ENCODE measurements at places on chromosomes 7 and 10.

DNA sequence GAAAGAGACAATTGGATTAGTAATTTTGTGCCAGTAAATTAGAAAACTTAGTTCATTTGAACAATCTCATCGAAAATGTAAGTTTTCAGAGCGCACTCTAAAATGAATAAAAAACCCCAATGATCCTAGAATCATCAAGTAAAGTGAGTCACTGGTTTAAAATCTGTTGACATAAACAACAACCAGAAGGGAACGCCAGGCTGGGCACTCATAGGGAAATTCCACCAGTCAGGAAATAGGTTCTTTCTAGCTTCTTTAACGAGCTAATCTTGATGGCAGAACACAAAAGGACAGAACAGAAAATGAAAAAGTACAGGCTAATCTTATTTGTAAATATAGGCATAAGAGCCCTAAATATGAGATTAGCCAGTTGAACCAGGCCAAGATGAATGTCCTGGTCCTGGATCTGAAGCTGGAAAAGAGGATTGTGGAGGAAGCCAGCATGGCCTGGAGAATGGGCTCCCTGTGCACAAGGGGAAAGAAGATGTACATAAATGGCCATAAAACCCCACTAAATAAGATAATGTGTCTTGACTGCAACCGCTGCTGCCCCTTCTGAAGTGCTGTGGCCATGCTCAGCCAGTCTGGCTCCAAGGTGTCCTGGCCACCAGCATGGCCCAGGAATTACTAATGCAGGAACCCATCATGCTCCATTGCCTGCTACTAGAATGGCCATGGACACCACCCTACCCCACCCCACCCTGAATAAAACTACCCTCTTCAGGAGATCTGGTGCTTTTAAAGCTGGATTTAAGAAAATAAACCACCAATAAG lies 114.0 kb downstream of the WDFY4 start:
- no peak for DNase-seq

DNA sequence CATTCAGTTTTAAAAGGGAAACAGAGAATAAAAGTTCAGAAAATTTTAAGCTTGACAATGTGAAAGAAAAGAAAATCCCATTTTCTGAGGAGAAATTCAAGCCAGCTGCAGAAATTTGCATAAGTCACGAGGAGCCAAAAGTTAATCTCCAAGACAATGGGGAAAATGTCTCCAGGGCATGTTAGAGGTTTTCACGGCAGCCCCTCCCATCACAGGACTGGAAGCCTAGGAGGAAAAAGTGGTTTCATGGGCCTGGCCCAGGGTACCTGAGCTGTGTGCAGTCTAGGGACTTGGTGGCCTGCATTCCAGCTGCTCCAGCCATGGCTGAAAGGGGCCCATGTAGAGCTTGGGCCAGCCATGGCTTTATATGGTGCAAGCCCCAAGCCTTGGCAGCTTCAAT lies 59.6 kb upstream of the NXPH1 start:
- DNase-seq: no peak

DNA sequence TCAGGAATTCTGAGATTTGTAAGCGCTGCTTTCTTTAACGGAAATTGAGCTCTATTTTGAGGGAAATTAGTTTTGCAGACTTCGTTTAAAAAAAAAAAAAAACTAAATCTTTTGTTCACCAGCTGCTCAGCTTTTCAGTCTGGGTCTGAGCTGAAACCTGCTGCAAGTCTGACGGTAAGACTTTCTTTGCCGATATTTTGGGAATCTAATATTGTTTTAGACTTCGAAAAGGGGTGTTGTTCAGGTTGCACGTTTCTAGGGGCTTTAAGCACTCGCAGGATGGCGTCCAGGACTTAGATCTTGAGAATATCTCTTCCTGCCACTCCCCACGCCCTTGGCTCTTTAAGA lies 1.8 kb upstream of the MEOX2 start:
- no peak for DNase-seq

DNA sequence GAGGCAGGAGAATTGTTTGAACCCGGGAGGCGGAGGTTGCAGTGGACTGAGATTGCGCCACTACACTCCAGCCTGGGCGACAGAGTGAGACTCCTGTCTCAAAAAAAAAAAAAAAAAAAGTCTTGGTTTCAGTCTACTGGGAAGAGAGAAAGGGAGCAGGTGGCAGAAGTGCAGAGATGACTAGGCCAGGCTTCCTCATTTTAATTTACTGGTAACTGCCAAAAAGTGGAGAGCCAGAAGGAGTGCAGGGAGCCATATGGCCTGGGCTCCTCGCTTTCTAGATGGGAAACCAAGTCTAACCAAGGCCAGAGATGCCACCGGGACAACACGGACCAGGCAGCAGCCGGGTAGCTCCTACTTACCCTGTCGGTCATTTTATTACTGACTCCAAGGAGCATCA lies 12.2 kb downstream of the SEPHS1 start:
- DNase-seq: no peak

- DNase-seq: no peak
Measured at GRCh38 chr7:29852457-29852856, 46.1 kb downstream of the WIPF3 start.

GRCh38 chr7:14229047-14229446 lies 239.6 kb upstream of the ETV1 start:
- no peak for DNase-seq

DNA sequence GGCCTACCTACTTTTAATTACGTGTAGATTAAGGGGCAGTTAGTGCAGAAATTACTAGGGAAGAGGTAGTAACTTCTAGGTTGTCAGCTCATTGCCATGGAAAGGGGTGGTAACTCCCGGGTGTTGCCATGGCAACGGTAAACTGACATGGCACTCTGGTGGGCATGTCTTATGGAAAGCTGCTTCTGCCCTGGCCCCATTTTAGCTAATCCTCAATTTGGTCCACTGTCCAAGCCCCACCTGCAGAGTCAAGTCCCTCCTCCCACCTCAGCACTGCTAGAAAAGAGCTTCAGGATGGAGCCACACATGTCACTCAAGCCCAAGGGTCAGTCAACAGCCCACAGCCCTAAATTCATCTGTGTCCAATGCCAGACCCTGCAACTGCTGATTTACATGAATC lies 7.5 kb upstream of the ZKSCAN1 start:
- DNase-seq: no peak

DNA sequence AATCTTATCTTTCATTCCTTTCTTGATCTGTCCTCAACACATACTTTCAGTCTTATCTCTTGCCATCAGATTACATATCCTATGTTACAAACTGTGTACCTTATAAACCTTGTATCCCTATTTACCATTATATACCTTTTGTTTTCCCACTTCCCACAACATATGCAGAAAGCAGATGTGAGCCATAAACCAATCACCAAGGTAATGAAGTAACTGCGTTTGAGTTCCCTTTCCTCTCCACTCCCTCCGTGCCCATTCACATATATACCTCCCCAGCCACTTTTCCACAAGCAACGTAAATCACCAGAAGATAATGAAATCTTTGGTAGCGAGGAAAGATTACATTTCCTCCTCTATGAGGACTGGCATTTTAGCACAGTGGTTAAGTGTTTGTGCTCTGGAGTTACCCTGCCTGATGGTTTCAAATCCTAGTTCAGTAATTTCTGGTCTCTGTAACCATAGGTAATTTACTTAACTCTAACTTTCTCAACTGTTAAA lies 55.5 kb upstream of the PHF14 start:
- DNase-seq: no peak

DNA sequence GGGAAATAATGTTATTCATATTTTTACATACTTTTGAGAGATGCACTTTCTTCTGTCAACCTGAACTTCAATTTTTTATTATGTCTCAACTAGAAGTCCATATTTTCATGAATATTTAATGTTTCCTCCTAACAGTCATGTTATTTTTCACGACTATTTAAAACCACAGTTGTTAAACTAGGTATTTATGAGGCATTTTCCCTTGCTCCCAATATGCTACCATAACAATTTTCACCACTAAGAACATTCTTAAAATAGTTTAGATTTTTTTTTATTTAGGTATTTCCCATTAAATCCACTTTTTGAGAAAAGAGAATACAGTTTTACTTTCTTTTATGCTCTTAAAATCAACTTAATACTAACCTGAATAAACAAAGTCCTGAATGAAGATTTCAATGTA lies 89.4 kb downstream of the JAZF1 start:
- DNase-seq: no peak

GRCh38 chr10:70190581-70190980 lies 20.3 kb upstream of the SAR1A start:
- DNase-seq: no peak

DNA sequence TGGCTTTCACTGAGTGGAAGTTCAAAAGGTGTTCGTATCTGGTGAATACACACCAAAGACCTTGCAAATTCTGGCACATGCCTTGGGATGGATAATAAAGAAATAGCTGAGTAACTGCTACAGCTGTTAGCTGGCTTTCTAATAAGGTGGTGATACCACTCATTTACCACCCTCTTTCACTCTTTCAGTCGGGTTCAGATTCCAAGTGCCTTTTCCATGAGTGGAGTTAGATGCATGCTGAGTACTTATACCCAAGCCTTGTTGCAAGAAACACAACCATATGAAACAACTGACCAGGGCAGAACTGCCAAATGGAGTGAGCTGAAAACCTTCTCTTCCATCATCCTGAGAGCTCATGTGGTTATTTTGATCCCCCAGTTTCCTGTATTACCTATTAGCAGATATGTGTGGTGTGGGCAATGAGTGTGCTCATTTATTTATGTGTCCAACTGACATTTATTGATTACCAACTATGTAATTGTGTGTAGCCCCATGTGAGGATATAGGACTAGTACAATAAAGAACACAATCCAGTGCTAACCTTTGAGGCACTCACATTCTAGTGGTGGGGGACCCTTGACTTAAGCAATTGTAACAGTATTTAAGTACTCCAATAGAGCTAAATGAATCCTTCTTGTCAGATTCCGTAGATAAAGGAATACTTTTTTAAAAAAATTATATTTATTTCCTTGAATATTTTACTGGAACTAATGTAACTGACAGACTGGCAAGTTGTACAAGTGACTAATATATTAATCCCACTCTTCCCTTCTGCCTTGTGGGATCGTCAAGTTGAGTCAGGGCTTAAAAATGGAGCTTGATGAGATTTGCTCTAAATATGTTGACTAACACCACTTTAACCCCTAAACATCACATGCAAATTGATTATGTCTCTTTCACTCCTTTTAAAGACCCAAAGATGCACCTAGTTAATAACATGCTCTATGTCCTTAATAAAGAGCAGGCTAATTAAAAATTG lies 124.7 kb downstream of the ARID5B start:
- DNase-seq: no peak

- no peak for DNase-seq
Measured at GRCh38 chr7:33392148-33392547, 262.8 kb downstream of the BBS9 start.

GRCh38 chr7:371779-372545 lies 82.0 kb downstream of the FOXL3 start:
- no peak for DNase-seq

DNA sequence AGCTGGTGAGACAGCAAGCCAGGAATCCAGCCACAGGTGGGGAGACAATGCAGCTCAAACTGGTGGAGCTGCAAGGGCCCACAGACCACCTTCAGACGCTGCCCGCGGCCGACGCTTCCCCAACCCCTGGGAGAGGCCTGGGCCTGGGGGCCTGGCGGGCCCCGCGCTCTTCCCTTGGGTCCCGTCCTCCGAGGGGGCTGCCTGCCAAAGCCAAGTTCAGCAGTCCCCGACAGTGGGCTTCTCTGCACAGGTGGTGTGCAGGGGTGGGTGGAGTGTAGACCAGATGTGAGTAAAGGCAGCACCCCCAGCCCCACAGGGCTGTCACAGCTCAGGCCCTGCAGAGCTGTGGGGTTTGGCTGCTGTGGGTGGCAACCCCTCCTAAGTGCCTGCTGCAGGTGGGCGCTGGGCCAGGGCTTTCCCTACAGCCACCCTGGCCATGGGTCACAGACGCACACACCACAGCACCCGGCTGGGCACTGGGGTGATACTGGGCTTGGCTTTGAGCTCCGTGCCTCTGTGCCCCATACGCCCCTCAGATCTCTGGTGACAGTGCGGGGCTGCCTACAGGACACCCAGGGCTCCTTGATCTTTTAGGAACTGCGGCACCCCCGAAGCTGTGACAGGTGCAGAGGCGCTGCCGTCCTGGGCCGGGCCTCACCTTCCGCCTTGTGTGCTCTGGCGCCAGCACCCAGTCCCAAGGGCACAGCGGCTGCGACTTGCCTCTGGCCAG lies 20.5 kb downstream of the BNIP3 start:
- DNase-seq: no peak

- no peak for DNase-seq
Measured at GRCh38 chr7:157482517-157483087, 145.8 kb downstream of the DNAJB6 start.

DNA sequence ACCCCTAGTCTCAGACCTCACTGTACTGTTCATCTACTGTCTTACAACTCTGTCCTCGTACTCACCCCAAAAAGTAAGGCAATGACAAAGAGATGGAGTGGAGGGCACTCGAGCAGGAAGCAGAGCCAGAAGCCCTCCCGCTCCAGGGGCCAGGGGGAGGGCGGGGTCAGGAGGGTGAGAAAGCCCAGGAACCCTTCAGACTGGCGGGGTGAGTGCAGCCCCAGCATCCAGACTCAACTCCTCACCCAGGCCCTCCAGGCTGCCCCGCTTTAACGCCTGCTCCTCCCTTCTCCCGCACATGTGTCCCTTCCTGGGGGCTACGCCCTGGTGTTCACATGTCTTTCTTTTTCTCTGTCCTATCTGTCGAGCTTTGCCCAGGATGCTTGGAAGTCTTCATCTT lies 66.1 kb downstream of the CALML3 start:
- no peak for DNase-seq

- no peak for DNase-seq
Measured at GRCh38 chr7:12139416-12139815, 71.7 kb upstream of the TMEM106B start.

- no peak for DNase-seq
Measured at GRCh38 chr10:87837445-87837844, 19.4 kb upstream of the ATAD1 start.

DNA sequence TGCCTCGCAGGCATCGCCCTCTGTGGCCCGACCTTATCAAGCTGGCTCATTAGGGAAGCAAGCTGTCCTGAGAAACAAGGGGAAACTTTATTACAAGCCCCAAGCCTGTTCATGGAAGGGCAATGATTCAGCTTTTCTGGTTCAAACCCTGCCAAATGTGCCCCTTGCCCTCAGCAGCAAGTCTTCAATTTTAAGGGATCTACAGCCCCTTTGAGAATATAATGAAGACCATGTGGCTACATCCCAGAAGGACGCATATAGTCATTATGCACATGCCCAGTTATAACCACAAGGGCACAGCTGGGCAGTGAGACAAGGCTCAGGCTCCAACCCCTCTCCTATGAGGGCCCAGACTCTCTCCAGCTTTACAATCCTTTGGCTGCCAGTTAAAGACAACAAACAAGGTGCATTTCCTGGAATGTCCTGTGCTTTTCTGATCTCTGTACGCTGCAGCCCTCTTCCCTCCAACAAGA lies 56.7 kb downstream of the DDC start:
- DNase-seq: no peak

DNA sequence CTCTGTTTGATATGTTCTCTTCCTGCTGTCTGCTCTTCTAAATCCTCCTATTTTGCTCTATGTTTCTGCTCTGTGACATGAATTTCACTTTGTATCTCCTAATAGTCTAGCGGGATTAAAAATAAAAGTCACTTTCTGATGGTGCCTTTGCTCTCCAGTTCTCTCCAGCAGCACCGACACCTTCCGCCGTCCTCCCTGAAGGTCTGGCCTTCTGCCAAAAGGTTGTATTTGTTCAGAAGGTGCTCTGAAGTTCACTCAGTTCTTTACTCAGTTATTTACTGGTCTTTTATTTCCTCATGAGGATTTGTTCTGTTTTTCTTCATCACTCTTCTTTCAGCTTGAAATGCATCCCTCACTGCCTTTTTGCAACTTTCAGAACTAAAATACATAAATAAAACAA lies 11.2 kb upstream of the EPHA1 start:
- no peak for DNase-seq

GRCh38 chr10:62583876-62584615 lies 209.9 kb downstream of the ZNF365 start:
- DNase-seq: peak; percentile 81
